SK-N-DZ (cell line): ENCODE measurements at places on chromosomes 1 and 21.

GRCh38 chr1:67224856-67225255 lies 58.6 kb downstream of the IL23R start:
- DNase-seq: no peak

DNA sequence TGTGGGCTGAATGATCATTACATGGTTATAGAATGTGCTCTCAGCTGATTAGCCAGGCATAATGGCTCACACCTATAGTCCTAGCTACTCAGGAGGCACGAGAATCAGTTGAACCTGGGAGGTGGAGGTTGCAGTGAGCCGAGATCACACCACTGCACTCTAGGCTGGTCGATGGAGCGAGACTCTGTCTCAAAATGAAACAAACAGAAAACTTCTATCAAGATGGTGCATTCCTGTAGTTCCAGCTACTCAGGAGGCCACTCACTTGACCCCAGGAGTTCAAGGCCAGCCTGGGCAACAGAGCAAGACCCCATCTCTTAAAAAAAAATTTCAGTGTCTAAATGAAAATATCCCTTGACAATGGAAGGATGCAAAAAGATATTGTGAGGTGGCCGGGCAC lies 10.9 kb downstream of the TIMM17A start:
- DNase-seq: no peak

DNA sequence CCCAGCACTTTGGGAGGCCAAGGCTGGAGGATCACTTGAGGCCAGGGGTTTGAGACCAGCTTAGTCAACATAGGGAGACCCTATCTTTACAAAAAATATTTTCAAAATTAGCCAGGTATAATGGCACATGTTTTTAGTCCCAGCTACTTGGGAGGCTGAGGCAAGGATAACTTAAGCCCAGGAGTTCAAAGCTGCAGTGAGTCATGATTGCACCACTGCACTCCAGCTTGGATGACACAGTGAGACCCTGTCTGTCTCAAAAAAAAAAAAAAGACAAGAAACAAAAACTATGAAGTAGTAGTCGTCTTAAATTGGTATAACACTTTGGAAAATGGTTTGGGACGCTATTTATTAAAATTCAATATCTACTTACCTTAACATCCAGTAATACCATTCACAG lies 7.7 kb downstream of the AIM2 start:
- DNase-seq: no peak

- no peak for DNase-seq
Measured at GRCh38 chr1:111704240-111704639, 35.0 kb downstream of the INKA2 start.

GRCh38 chr1:107550358-107550757 lies 409.5 kb downstream of the NTNG1 start:
- DNase-seq: no peak

DNA sequence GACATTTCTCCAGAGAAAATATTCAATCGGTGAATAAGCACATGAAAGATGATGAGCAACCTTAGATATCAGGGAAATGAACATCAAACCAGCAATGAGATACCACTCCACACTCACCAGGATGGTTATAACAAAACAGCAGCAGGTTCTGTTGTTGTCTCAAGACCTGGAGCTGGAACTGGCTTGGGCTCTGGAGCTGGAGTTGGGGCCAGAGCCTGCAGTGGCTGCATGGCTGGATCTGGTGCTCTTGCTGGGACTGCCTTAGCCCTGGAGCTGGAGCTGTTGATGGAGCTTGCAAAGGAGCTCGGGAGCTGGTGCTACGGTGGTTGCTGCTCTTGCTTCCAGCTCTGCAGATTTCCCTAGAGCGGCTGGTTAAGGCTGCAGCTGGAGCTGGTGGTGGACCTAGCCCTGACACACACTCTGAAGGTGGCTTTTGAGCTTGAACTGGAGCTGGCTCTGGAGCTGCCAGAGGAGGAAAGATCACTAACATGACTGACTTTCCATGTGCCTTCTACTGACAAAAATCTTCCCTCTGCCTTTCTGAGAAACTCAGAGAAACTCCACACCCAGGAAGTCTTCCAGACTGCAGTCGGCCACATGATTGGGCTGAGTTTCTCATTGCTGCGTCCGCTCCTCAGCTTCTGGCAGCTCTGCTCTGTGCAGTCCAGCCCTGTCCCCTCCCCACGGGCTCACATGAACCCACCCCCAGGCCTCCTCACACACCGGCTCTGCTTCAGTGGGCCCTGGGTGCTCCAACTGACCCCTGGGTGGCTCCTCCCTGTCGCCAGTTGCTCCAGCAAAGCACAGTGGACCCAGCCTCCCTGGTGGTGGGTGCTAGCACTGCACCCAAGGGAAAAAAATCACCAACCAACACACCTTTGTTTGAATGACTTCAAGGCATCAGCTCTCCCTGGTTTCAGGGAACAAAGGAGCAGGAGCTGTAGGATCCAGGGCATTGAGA lies 139.1 kb upstream of the FMN2 start:
- DNase-seq: peak; percentile 60

GRCh38 chr1:10631811-10632593 lies 157.3 kb downstream of the PEX14 start:
- DNase-seq: no peak

DNA sequence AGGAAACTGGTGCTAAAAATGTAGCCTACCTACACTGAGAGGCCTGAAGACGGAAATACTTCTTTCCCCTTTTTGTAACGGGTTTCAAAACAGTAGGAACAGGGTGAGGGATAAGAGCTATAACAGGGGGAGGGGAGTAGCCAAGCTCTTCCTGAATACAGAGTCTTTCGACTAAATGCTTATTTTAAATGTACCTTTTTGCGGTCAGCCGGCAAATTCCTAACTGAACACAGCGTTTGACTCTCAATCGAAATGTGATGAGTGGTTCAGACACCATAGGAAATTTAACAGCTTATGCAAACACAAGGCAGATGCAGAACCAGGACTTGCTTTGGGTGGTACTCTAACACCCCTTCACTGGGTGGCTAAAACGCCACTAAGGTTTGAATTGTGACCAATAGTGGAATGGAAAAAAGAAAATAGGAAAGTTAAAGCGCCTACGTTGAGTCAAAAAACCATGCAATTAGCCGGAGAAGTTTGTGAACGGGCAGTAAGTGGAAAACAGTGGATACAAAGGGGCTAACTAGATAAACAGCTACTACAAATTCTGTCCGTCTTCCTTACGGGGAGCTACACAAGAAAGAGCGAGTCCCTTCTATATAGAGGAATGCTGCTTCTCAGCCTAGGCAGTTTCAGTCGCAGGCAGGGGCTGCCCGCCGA lies 1.7 kb downstream of the EGLN1 start:
- DNase-seq: no peak
